Stimulated activated CD8-positive, alpha-beta memory T cell treated with anti-CD3 and anti-CD28 coated beads, Interleukin-7, amount 100 ng/mL, for 1 hour (primary cell): ENCODE measurements at places on chromosomes 16 and 17.

DNA sequence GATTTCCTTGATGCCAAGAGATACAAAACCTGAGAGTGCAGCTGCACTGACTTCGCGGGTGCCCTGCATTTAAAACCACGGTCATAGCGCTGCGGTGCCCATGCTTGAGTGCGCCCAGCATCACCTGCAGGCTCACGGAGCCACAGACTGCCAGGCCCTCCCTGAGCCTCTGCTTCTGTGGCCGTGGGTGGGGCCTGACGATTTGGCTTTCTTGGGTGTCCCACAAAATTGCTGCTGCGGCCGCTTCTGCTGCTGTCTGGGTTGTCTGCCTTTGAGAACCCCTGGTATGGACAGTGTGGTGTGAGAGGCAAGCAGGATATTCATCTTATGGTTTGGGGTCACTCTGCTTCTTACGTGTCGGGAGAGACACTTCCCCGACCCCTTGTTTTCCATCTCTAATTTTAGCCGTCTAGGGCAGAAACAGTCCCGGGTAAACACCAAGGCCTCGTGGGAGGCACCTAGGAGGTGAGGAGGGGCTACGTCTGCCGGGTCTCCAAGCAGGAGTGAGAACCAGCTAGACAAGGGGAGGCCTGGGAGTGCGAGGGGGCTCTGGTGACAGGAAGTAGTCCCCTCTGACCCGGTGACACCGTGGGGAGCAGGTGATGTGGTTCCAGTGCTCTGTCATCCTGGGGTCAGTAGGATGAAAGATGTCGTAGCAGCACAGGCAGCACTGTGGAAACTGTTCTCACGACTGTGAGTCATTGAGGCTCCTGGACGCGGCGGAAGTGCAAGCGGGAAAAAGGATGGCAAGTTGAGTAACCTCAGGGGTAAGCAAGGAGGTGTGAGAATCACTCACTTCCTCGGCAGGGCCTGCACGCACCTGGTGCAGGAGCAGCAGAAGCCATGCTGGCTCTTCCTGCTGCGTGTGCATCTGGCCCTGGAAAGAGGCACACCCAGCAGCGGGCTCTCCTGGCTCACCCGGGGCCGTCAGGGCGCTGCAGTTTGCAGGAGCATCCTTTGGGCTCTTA, 176.3 kb downstream of the RPTOR start:
- DNase-seq: peak; percentile 22

GRCh38 chr17:78226055-78226758, 5.2 kb upstream of the TMEM235 start:
- DNase-seq: no peak

GRCh38 chr17:76151896-76152454, 10.9 kb upstream of the FOXJ1 start:
- DNase-seq: no peak

GRCh38 chr17:39800540-39800939, 62.8 kb downstream of the GRB7 start:
- no peak for DNase-seq

GRCh38 chr17:8580952-8581658, 49.4 kb downstream of the MYH10 start:
- DNase-seq: no peak

DNA sequence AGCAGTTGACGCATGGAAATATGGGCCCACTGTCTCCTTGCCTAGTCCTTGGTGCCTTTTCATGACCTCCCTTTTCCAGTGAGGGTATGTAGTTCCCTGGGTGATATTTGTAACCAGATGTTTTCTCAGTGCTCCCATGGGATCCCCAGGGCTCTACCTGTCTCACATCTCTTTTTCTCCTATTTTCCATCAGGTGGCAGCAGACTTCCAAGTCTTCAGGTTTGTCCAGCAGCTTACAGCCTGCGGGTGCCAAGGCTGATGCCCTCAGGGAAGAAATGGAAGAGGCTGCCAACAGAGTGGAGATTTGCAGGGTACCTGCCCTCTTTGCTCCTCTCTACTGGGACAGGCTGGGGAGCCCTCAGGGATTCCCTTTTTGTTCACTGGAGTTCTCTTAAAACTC, 89.1 kb downstream of the ELAC2 start:
- no peak for DNase-seq

DNA sequence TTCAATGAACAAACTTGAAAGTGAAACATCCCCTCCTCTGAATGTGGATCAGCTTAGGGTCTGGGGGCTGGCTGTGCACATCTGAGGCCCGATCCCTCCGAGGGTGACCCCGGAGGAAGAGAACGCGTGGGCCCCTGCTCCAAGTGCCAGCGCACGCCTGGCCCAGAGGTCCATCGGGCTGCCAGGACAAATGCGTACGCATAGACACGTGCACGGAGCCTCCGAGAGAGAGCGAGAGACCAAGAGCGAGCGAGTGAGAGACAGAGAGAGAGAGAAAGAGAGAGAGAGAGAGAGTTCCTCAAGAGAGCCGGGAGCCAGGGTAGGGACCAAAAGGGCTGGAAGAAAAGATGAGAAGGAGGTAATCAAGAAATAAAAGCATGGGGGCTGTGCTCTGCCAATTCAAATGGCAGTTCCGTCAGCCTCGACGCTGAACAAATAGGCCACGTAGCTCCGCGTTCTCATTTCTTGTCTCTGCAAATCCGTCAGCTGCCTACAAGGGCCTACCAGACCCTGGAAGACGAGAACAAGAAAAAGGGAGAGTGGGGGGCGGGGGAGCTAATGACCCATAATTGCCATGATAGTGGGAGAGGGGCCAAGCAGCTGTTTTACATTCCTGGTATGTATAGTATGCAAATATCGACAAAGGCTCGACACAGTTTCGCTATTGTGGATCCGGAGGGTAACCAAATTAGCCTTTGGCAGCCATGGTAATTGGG, 435.3 kb upstream of the ZFHX3 start:
- DNase-seq: no peak

GRCh38 chr16:55052741-55053415, 122.2 kb downstream of the IRX5 start:
- no peak for DNase-seq

- no peak for DNase-seq
These were observed 195.4 kb downstream of the C16orf95 start for GRCh38 chr16:87121816-87122215.

- no peak for DNase-seq
These were observed 4.7 kb downstream of the NATD1 start for GRCh38 chr17:21248500-21248899.

- DNase-seq: no peak
These were observed 109.8 kb downstream of the CDK5R1 start for GRCh38 chr17:32596628-32597027.

DNA sequence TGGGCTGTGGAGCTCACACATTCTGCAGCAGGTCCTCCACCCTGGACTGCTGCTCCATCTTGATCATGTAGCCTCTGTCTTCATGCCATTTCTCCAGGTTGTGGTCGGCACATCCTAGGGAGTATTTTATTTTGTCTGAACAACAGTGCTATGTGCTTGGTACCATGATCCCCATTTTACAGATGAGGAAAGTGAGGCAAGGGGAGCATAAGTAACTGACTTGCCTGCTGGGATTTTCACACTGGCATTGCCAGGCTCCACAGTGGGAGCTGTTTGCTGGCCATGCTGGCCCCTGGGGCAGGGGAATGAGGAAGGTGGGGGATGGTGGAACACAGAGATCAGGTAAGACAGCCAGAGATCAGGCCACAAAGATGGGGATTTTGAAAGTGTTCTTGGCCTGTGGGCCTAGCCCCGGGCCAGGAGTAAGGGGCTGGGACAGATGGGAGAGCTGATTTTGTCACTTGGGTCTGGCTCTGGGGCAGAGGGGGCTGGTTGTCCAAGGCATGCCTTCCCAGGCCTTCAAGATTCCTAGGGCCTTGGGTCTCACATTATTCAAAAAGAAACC, 9.3 kb upstream of the ZNF500 start:
- DNase-seq: no peak

- DNase-seq: no peak
These were observed 3.3 kb downstream of the CCDC42 start for GRCh38 chr17:8741366-8741765.

GRCh38 chr16:50585331-50585776, 37.2 kb downstream of the NKD1 start:
- DNase-seq: no peak

DNA sequence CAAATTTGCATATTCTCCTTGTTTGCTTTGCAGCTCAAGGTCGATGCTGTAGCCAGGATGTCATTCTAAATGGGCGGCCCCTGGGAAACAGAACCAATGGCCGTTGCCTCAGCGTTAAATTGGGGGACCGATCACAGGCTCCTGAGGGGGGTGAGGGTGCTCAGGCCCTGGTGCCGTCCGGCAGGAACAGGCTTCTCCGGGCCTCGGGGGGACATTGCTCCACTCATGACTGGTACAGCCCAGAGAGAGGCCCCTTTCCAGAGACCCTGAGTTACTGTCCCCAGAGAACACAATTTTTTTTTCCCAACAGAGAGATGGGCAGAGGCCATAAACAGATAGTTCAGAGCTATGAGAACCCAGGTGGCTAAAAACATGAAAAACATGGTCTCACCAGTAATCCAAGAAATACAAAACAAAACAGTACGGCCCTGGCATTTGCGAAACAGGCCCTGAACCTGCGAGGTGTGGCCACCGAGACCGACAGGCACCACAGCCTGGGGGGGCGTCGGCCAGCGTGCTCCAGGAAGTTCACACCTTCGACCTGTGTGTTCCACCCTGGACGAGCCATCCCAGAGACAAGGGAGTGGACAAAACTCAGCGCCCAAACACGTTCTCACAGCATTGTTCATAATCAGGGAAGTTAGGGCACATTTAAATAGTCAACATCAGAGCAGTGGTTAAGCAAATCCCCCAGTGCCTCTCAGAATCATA, 82.8 kb downstream of the METRNL start:
- no peak for DNase-seq

GRCh38 chr17:68433911-68434508, 23.3 kb downstream of the WIPI1 start:
- no peak for DNase-seq

DNA sequence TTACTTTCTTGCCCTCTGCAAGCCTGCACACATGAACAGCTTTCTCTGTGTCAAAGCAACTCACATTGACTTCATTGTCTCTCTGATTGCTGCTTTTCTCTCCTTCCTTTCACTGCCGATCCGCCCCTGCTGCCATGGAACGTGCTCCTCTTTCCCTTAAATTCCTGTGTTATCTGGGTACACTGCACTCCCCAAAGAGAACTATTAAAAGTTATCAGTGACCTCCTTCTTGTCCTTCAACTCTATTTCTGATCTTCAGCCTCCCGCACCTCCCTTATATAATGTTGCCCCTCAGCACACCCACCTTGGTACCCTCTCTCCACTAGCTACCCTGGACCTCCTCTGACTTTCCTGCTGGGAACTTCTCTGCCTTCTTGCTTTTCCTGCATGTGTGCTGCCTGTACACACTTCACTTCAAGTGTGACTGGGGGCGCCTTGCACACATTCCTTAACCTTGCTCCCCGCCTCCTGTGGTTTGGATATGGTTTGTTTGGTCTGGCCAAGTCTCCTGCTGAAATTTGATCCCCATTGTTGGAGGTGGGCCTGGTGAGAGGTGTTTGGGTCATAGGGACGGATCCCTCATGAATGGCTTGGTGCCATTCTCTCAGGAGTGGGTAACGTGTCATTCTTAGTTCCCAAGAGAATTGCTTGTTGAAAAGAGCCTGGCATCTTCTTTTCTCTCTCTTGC, 26.7 kb upstream of the PMP22 start:
- no peak for DNase-seq

- no peak for DNase-seq
These were observed 842 bp upstream of the TEDC2 start for GRCh38 chr16:2458887-2459646.

GRCh38 chr16:70253291-70254106, 1.8 kb upstream of the EXOSC6 start:
- no peak for DNase-seq

DNA sequence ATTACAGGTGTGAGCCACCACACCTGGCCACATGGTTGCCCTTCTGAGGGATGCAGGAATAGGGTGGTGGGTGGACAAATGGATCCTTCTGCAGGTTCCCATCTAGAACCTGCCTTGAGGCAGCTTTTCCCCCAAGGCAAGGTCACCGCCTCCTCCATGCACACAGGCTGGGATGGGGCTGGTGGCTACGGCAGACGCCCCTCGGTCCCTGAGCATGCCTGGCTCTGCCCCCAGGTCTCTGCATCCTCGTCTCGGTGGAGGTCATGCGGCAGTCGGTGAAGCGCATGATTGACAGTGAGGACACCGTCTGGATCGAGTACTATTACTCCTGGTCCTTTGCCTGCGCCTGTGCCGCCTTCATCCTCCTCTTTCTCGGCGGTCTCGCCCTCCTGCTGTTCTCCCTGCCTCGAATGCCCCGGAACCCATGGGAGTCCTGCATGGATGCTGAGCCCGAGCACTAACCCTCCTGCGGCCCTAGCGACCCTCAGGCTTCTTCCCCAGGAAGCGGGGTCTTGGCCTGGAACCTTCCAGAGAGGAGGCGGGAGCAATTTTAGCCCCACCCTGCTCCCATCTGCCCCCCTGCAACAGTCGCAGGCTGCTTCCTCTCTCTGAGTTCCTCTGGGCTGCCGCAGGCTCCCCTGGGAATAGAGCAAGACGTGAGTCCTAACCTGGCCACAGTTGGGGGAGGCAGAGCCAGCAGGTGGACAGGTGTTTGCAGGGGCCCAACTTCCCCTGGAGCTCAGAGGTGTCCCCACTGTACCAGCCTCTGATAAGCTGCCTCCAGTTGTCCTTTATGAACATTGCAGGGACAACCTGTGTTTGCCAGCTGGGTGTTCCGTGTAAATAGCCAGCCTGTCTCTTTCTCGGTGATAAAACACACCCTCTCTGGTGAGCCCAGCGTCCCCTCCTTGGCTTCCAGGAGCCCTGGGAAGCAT, 11.7 kb downstream of the CACNG1 start:
- DNase-seq: no peak

DNA sequence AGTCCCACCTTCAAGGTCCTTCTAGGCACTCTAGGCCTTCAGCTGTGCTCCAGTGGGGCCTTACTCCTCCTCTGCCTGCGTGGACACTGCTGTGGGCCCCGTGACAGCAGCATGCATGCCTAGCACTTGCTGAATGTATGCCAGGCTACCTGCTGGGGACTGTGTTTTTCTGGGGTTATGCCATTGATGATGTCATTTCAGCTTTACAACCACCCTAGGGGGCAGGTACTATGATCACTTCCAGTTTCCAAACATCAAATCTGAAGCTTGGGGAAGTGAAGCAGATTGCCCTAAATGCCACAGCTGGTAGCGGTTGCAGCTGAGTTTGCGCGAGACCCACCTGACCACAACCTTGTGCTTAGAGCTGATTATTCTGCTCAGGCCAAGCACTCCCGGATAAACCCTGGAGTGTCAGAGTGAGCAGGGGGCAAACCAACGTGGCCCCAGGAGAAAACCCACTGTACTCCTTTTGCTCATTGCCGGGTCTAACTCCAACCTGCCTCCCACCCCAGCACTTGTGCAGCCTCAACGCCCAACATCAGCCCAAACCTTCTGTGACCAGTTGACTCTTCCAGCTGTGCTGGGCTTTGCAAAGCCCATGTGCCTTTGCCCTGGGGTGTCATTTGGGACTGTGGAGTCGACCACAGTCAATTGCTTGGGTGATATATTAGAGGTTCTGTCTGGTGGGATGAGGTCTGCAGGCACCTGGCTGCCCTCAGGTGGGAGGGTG, 168.4 kb downstream of the ENGASE start:
- DNase-seq: no peak

- no peak for DNase-seq
These were observed 13.2 kb upstream of the CLUH start for GRCh38 chr17:2724784-2725164.

- DNase-seq: no peak
These were observed 28.9 kb downstream of the CDYL2 start for GRCh38 chr16:80775450-80775849.
